ENCODE measurements at places on chromosomes 2 and 18.

DNA sequence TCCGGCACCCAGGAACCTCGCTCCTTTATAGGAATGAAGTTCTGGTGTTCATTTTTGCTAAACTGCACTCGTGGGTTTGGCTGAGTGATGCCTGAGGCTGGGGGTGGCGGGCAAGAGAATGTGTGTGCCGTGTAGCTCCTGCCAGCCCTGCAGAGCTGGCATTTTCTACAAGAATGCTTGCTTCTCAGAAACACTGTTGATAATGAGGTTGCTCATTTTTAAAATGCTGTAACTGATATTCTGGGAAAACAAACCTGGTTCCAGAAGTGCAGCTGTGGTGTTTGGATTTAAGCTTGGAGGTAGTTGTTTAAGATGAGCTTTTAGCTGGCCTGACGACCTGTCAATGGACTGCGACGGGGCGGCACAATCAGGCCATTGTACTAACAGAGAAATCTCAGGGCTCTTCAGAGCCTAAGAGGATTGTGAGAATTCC is 511.9 kb upstream of the TNP1 start:
- DNase-seq: no peak
- no peaks in the 10 kb centered on the region for H3K36me3 ChIP-seq
- no peaks in the 10 kb centered on the region for H3K4me1 ChIP-seq
- no peak overlapping the region for H3K4me3 ChIP-seq
- no peaks in the 10 kb centered on the region for H3K27me3 ChIP-seq

DNA sequence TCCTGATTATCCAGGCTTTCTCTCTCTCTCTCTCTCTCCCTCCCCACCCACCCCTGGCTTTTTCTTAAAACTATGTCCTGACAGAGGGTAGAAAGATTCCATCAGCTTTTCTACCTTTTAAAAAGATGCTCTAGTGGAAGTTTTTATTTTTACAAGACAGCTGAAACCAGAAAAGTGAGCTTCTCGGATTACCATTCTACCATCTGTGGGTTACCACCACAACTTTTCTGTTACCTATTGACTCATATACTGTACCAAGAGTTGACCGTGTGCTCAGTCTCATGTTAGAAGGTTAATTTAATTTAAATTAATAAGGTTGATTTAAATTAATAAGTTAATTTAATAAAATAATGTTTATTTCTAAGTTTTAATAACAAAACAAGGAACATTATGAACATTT is 137.6 kb downstream of the UPP2 start:
- no peaks in the 10 kb centered on the region for H3K4me1 ChIP-seq
- DNase-seq: no peak
- H3K4me3 ChIP-seq: no peak overlapping the region
- no peaks in the 10 kb centered on the region for H3K36me3 ChIP-seq
- H3K27me3 ChIP-seq: no peaks in the 10 kb centered on the region

DNA sequence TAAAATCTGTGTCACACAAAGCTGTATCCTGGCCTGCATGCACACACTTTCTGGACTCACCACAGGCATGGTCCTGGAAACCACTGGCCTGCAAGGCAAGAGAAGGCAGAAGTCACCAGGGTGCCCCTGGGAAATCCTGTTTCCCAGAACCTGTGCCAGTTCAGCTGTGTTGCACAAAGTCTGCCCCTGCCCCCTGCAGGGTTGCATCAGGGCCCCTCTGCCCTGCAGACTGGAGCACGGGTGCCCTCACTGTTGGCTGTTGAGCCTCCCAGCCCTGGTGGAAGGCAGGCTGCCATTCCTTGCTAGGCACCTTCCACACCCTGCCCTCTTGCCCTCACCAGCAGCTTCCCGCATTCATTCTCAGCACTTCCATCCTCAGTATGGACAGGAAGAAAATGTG is 18.0 kb upstream of the TUBB6 start:
- peaks cover 9% of the 10 kb centered on the region for H3K4me1 ChIP-seq
- DNase-seq: no peak
- no peak overlapping the region for H3K4me3 ChIP-seq
- no peak overlapping the region for H3K27ac ChIP-seq
- H3K27me3 ChIP-seq: peaks cover 43% of the 10 kb centered on the region
- no peaks in the 10 kb centered on the region for H3K36me3 ChIP-seq

- no peaks in the 10 kb centered on the region for H3K4me1 ChIP-seq
- H3K27ac ChIP-seq: no peak overlapping the region
- H3K36me3 ChIP-seq: peaks cover 26% of the 10 kb centered on the region
- DNase-seq: peak; percentile 29
- no peak overlapping the region for H3K4me3 ChIP-seq
Observed at GRCh38 chr2:232781765-232782164, 5.4 kb upstream of the KCNJ13 start.

GRCh38 chr2:138757384-138757783 is 22.8 kb downstream of the NXPH2 start:
- no peak for DNase-seq
- H3K36me3 ChIP-seq: no peaks in the 10 kb centered on the region
- H3K27me3 ChIP-seq: no peaks in the 10 kb centered on the region
- H3K4me3 ChIP-seq: no peak overlapping the region

GRCh38 chr18:78767648-78768071 is 212.0 kb upstream of the SALL3 start:
- H3K4me3 ChIP-seq: no peak overlapping the region
- no peaks in the 10 kb centered on the region for H3K36me3 ChIP-seq
- no peaks in the 10 kb centered on the region for H3K27me3 ChIP-seq
- no peaks in the 10 kb centered on the region for H3K4me1 ChIP-seq
